ENCODE measurements at places on chromosomes 11 and 22. TPM values are rescaled to one million over a fixed set of nuclear protein-coding genes. Genes with fewer than 3 reads are reported as not detected.

- DNase-seq: no peak
Measured at GRCh38 chr22:28074526-28074925, 155.5 kb upstream of the PITPNB start.

GRCh38 chr11:100748153-100748552 lies 61.1 kb downstream of the ARHGAP42 start:
- no peak for DNase-seq

DNA sequence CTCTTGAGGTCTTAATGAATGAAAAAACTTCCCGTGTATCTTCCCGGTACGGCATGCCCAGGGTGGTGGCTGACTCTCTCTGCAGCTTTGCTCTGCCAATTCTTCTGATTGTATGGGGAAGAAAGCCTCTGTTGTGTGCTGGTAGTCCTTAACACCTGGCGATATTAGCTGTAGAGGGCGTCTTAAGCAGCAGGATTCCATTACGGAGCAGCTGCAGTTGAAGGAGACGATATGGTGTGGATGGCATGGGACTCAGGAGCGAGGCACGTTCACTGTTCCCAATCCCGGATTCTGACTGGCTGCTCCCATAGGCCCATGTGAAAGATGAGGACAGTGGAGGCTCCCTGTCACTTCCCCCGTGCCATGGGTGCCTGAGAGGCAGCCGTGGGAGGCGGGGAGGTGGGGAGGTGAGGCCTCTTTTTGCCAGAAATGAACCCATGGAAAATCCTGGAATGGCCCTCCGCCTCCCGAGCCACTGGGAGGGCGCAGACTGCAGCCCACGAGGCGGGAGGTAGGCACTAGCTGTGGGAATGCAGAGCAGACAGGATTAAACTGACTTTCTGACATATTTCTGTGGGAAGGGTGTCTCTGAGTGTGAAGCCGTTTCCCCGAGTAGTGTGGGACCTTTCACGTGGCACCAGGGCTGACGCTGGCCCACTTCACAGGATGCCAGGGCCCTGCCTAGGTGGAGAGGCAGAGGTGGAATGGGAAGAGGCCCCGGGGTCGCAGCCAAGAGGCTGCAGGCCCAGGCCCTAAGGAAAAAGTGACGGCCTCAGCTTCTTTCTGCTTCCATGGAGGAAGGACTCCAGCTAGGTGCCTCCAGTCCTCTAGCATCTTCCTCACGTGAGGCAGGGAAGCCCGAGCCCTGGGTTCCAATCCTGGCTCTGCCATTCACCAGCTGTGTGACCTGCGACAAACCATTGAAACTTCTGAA lies 121.4 kb upstream of the CD82 start:
- DNase-seq: no peak

- no peak for DNase-seq
Measured at GRCh38 chr11:40445391-40445790, 1014.1 kb downstream of the LRRC4C start.

DNA sequence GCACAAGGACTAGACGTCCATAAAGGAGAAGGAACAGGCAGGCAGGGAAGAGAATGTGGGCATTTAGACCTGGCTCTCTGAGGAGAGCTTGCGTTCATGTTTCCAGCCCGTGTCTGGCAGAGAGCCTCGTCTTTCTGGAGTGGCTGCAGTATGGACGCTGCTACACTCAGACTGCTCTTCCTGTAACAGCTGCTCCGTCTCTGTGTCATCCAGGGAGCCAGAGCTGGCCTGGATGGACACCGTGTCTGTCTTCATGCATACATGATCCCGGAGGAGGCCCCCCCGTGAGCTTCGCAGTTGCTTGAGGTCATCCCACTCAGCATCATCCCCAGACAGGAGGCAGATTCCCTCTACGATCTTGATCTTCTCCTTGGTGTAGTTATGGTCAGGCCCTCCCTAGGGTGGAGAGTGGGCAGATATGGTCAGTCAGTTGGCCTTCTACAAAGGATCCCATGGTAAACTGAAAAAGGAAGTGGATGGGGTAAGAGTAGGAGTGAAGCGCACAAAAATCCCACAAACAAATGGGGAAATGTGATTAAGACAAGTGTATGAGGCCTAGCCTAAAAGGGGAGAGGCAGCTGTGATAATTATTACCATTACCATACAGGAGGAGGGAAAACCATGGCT lies 13.0 kb upstream of the CKAP5 start:
- no peak for DNase-seq

GRCh38 chr22:47597041-47597440 lies 834.6 kb downstream of the TBC1D22A start:
- no peak for DNase-seq

The OR4D9 gene
- 0.05 TPM for polyA plus RNA-seq

The LSP1 gene
- polyA plus RNA-seq: 5.2 TPM

The SLC25A18 gene
- polyA plus RNA-seq: 2.1 TPM

The ANAPC15 gene
- 50.8 TPM for polyA plus RNA-seq
